DMS153 (cell line): ENCODE measurements at places on chromosomes 2 and 18.

GRCh38 chr2:222591661-222592060 is 64.2 kb downstream of the FARSB start:
- DNase-seq: no peak

GRCh38 chr2:104786821-104787220 is 67.1 kb upstream of the POU3F3 start:
- no peak for DNase-seq

DNA sequence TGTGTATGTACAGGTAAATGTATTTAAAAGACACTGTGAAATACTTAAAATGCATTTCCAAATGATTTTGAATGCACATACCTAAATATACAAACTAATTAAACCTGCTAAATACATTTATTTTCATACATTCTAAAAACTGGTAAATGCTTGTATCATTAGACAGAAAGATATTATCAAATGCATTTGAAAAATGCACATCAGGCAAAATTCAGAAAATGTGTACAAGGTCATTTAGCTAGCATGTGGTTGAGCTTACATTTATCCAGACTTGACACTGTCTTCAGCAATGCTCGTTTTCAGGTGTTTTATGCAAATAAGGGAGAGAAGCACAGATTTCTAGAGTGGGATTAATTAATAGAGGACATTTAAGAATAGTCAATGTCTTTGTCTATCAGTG is 374.2 kb downstream of the SUCLG1 start:
- no peak for DNase-seq

GRCh38 chr2:180728928-180729559 is 251.4 kb upstream of the UBE2E3 start:
- DNase-seq: no peak

GRCh38 chr2:187453078-187453641 is 5.1 kb upstream of the CALCRL start:
- DNase-seq: no peak

DNA sequence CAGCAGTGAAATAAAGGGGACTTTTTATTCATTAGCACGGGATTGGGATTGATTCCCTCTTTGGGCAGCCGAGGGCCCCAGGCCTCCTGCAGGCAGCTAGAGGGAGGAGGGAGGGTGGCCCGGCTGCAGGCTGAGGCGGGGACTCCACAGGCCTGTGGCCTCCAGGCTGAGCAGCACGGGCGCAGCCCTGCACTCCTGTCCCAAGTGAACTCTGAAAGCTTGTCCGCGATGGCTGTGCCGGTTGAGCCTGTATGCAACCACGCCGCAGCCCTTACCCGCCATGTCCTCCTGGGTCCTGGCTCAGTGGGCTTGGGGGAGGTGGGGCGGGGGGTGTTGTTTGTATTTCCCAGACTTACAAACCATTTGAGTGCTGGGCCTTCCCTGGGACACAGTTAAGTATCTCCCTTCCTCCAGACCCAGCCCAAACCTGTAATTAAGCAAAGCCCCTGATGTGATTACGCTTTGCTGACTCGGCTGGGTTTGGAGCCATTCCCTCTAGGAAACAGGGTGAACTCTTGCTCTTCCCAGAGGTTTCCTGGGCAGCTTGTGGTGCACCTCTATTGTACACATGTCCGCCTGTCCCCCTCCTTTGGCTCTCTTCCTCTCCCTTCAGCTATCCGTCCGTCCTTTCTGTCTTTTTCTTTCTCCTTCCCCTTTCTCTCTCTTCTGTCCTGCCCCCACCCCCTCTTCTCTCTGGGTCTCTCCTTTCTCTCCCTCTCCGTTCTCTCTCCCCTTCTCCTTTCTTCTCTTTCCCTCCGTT is 5.3 kb downstream of the GLI2 start:
- no peak for DNase-seq

DNA sequence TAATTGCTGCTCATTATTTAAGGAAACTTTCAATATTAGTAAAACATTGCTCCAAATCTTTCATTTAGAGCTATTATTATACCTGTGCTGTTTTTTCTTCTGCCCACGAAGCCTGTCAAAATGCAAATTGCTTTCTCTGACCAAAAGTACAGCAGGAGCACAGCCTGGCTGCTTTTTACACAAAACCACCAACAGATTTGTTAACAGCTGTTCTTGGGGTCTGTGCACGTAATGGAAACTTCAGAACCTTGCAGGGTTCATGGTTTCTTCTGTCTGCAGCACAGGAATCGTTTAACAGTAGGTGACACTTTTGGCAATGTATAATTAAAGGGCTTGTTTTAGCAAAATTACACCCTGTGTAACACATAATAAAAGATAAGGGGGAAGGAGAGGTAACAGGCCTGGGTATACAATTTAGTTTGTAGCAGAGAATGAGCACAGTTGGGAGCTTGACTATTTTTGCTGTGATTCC is 447.3 kb downstream of the KCNJ3 start:
- no peak for DNase-seq

- no peak for DNase-seq
These were observed 83.2 kb downstream of the BCL2 start for GRCh38 chr18:63236406-63236805.

GRCh38 chr2:240685771-240686371 is 3.2 kb upstream of the AQP12B start:
- peak; percentile 1 for DNase-seq

DNA sequence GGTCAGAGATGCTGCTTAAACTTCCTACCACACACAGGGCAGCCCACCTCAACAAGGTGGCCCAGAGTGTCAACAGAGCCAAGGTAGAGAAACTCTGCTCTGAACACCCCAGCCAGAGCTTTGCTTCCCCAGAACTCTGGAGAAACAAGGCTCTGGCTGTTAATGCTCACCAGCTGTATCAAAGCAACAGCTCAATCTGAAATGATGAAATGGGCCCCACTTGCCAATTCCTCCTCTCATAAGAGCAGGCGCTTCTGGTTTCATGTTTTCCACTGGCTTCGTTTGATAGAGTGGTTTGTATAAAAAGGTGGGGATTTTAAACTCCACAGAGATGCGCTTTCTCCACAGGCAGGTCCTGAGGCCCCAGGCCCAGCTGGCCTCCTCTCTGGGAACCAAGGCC is 60.9 kb upstream of the TFCP2L1 start:
- DNase-seq: no peak

DNA sequence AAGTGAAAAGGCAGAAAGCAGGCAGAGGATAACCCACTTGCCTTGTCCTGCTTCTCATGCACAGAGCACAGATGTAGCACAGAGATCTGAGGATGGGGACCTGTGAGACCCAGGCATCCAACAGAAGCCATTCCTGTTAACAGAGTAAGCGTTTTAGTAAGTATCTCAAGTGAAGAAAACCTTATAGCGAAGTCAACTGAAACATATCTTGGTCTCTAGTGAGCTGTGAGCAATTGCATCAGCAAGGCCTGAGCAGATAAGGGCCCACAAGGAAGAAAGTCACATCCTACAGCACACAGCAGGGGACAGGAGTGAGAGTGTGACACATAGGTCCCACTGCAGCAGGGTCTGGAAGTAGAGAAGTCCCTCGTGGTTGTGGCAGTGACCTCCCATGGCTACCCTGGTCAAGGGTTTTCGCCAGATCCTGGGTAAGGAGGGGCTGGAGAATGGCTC is 248.7 kb upstream of the TNP1 start:
- no peak for DNase-seq

GRCh38 chr2:156907806-156908205 is 349.7 kb upstream of the GALNT5 start:
- no peak for DNase-seq

DNA sequence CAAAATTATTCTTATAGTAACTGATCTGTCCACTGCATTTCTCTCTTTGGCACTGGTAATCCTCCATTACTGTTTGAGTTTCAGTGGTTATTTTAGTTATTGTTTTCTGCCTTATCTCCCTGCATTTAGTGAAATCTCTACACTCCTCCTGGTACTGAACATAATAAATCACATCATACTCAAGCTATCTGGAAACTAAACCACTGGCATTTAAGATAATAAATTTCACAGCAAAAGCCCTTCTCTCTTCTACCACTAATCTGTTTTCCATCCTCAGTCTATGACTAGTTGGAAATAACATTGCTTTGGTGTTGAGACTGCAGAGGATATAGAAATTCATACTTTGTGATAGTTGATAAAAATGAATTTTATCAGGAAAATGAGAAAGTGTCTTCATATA is 399.3 kb upstream of the FSHR start:
- DNase-seq: no peak

DNA sequence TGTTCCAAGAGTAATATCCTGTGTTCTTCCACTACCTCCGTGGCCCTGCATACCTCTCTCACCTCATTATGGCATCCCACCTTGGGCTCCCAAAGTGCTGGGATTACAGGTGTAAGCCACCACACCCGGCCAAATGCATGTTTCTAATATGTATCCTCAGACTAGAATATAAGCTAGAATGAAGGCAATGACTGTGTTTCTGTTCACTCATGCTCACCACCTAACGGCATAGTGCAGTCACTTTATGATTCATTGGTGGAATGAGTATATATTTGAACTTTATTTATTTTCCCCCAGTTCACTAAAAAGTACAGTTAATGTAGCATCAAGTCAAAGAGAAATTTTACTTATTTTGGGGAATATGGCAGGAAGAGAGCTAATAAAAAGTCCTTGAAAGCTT is 11.3 kb downstream of the PIGN start:
- DNase-seq: no peak

- DNase-seq: no peak
These were observed 105.6 kb upstream of the STK17B start for GRCh38 chr2:196277002-196277401.

DNA sequence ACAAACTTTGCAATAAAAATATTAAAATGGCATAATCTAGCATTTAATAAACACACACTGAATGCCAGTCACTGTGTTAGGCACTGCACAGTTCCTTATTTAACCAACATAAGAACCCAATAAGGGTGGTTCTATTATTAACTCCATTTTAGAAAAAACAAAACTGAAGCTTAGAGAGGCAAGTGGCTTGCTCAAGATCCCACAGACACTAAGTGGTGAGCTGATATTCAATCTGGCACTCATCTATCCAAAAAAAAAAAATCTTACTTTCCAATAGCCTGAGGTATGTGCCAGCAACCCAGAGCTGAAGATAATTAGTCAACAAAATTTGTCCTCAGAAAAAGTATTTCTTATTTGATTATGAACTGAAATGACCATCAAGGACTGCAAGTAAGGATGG is 799 bp downstream of the CYTIP start:
- no peak for DNase-seq

DNA sequence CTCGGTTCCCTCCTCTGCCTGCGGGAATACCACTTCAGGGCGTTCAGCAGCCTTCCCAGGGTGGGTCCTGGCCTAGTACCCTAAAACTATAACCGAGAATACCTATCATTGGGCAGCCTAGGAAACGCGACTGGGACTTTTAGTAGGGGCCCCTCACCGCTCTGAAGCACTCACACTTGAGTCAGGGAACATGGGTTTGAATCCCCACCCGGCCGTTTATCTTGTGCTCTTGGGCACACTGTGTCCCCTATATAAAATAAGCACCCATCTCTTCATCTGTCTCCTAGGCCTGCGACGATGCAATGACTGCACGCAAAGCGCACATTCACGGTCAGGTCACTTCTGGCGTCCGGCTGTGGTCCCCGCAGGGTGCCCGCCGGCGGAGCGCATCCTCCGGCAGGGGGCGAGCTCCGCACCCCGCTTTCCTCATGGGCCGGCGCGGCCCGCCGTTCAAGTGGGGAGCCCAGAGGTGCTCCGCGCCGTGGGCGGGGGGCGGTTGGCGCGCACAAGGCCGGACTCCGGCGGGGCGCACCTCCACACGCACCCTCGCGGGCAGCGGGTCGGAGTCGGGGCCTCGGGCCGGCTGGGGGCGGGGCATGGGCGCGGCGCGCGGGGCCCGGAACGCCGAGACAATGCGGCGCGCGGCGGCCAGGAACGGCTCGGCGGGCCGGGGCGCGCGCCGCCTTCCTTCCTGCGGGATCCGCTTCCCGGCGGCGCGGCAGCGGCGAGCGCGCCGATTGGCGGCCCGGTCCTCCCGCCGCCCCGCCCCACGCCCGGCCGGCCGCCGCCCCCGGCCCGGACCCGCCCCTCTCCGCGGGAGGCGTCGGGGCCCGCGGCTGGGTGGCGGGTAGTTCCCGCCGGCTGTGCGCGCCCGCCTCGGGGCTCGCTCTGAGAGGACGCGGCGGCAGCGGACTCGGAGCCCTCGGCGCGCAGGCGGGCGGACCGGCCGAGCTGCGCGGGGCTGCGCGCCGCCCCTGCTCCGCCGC is at the start of gene ASAP2:
TSS of gene ASAP2 (plus strand) at position 850 of the 986 bp plus-strand sequence. CDS start 293 bp downstream, outside the sequence.
- peak; percentile 29 for DNase-seq

GRCh38 chr18:43882358-43883055 is 605.2 kb upstream of the SYT4 start:
- DNase-seq: no peak

DNA sequence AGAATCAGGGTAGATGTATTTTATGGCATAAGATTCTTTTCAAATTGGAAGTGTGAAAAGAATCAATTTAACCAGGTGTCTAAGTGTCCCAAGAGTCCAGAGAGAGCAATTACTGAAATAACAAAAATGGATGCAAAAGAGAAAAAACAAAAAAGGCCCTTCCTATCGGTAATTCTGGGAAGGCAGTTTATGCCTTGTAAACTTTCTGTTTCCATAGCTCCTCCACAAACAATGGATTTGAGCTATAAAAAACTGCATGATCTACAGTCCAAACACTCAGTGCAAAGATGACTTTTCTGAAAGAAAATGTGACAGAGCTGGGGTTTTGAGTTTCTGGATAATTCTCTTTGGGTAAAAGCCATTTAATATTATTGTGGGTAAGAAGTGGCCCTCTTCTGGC is 366.1 kb downstream of the EN1 start:
- no peak for DNase-seq

DNA sequence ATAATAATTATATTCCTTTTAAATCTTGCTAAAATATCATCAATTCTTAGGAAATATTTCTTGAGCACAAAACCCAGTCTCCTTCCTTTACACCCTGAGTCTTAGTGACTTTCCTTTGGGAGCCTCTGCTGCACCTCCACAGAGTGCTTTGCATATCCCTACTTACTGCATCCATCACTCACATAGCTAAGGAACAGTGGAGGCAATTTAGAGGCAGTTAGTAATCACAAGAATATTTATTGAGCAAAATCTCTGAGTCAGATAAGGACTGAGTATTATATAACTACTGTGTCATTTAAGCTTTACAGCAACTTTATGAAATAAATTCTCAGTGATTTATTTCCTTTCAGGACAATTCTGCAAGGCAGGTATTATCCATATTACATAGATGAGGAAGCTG is 327.7 kb downstream of the TMX3 start:
- no peak for DNase-seq

DNA sequence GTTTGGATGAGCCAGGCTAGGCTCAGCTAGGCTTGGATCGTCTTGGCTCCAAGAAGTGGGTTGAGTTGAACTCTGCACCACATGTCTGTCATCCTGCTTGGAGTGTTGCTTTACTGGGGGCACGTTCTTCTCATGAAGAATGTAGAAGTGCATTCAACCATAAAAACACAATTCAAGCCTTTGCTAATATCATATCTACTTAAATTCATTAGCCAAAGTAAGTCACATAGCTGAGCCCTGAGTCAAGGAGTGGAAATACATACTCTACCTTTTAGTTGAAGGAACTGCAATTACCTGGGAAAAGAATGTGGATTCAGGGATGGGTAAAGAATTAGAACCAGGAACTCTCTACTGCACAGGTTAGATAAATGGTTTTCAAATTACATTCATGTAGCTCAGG is 360.4 kb upstream of the KCNH7 start:
- no peak for DNase-seq
